Kidney tubule cell (primary cell): ENCODE measurements at places on chromosomes 2 and 18.

DNA sequence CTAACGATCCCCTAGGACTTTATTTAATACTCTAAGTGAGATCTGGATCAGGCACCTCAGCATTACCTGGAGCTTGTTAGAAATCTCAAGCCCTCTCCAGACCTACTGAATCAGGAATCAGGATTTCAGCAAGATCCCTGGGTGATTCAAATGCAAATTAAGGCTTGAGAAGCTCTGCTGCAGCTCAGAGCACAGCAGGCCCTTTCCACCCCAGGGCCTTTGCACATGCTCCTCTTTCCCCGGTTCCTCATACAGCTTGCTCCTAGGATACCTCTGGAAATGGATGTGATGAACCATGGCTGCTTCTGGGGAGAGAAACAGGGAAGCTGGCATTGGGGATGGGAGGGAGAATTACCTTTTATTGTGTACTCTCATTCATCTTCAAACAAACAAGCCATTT is 40.3 kb upstream of the MGAT4A start:
- DNase-seq = no peak

DNA sequence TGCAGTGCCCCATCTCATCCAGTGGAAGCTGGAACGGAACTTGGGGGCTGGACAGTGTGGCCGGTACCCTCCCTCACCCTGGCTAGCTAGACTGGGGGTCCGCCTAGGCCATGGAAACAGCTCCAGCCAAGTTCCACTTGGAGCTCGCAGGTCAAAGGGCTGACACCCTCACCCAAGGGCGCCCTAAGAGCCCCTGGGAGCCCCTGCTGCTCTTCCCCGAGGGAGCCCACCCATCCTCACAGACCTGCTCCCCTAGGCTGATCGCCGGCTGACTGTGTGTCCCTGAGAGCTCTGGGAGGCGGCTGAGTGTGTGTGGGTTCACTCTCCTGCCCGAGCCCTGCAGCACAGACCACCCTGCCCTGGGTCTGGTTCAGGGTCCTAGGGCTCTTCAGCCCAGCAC is 118.2 kb upstream of the OTOS start:
- DNase-seq = no peak

DNA sequence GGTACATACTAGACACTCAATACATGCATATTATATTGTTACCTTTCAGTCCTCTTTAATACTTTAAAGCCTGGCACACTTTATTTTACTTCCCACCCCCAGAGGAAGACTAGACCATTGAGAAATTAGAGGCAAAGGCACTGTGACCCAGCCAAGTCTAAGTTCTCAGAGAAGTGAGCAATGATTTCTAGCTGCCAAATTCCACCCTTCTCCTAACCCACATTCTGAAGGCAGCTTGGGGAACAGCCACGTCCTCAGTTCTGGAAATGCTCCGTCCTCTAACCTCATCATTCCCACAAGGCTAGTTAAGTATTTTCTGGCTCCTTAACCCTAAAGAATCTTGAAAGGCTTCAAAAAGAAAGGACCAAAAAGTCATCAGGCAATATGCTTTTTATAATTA is 86.6 kb downstream of the COL5A2 start:
- no peak for DNase-seq

DNA sequence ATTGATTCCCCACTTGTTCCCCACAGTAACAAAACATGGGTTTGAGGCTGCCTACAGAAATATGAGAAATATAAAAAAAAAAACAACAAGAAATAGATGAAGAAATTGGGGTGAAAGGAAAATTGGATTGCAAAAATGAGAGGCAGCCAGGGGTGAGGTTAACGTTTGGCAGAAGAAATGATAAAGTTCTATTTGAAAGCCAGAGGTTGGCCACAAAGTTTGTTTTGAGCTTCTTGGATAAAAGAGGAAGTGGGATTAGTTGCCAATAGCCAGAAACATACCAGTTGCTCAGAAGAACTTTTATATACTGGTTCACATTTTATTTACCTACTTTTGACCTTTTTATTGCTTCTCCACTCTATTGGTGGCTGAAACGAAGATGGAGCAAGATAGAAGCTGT is 67.5 kb downstream of the FASTKD2 start:
- DNase-seq = no peak

DNA sequence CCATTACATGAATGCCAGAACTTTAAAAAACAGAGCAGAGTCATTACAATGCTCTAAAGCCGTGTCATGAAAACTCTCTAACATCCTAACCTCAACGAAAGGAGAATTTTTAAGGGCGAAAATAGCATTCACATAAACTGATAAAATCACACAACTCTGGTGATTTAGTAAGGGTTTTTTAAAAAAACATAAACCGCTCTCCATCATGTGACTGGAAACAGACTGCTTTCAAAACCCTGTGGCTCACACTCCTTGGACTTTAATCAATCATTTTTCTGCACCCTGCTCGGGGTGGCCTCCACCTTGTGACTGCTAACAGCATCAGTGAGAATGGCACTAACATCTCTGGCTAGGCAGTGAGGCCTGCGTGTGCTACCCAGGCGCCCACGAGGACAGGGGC is 12.1 kb downstream of the DOCK10 start:
- no peak for DNase-seq

DNA sequence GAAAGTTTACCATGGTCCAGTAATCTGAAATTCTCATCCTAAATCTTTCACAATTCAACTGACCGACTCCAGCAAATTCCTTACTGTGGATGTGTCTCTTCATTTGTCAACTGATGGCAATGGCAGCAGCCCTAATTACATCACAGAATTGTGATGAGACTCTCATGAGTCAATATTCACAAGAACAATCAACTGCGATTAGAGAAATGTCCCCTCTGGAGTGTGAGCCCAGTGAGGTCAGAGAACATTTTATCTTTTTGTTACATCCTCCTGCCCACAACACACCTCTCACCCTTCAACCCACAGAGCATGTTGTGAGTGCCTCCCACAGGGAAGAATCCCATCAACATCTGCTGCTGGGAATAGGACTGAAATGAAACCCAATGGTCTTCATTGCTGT is 73.6 kb downstream of the CD226 start:
- peak; percentile 49 for DNase-seq

- peak; percentile 66 for DNase-seq
These were observed 14.6 kb downstream of the RAB31 start for GRCh38 chr18:9722691-9723090.

- DNase-seq = peak; percentile 49
These were observed 25.0 kb upstream of the RNF103 start for GRCh38 chr2:86648681-86649080.

DNA sequence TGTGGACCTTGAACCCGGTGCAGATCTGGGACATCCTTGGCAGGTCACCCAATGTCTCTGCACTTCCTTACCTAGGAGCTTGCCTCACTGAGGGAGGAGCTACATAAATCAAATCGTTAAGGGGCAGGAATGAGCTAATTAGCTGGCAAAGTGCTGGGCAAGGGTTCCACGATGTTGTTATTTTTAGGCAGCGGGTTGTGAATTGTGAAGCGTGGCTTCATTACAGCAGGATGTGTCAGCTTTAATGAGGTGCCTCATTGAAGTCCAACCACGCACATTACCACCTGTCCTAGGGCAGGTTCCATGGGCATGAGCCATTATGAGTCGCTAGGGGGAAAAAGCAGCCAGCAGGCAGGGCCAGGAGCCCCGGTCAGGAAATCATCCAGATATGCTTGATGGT is 127.0 kb upstream of the AGAP1 start:
- peak; percentile 83 for DNase-seq

- no peak for DNase-seq
These were observed 53.3 kb downstream of the CYBRD1 start for GRCh38 chr2:171575606-171576005.

GRCh38 chr2:8650256-8650655 is 31.6 kb upstream of the ID2 start:
- no peak for DNase-seq

- DNase-seq = peak; percentile 59
These were observed 758 bp downstream of the SCLY start for GRCh38 chr2:238061315-238062202.

GRCh38 chr18:64893349-64893748 is 744.5 kb upstream of the LINC00305 start:
- DNase-seq = no peak

- DNase-seq = no peak
These were observed 8.4 kb downstream of the GBX2 start for GRCh38 chr2:236159778-236160170.

DNA sequence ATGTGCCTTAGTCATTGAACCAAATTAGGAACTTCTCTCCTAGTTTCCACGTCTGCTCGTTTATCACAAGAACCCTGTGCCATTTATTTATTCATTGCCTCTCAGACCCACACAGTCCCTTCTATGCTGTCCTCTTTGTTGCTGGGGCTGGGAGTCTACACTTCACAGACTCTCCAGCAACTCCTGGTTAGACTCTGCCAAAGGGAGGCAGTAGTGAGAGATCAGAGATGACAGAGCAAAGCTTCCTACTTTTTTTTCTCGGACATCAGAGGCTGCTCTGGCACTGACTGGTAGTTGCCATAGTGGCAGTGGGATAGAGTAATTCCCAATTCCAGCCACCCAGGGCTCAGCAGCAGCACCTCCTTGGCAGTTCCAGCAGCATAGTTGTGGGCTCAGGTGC is 277.5 kb downstream of the BCL11A start:
- DNase-seq = no peak

DNA sequence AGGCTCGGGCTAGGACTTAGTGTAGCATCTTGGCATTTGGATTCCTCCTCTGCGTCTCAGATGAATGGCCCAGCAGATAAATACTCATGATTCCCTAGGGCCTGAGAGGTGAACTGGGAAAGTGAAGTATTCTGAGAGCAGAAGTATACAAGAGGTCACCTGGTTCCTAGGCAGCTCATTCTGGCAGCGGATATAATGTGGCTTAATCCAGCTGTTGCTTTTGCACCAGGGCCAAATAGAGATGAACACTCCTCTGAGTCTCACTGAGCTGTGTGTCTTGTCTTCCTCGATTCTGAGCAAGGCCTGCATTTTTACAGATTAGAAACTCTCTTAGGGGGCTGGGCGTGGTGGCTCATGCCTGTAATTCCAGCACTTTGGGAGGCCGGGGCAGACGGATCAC is 196.1 kb downstream of the SLC4A3 start:
- DNase-seq = no peak

DNA sequence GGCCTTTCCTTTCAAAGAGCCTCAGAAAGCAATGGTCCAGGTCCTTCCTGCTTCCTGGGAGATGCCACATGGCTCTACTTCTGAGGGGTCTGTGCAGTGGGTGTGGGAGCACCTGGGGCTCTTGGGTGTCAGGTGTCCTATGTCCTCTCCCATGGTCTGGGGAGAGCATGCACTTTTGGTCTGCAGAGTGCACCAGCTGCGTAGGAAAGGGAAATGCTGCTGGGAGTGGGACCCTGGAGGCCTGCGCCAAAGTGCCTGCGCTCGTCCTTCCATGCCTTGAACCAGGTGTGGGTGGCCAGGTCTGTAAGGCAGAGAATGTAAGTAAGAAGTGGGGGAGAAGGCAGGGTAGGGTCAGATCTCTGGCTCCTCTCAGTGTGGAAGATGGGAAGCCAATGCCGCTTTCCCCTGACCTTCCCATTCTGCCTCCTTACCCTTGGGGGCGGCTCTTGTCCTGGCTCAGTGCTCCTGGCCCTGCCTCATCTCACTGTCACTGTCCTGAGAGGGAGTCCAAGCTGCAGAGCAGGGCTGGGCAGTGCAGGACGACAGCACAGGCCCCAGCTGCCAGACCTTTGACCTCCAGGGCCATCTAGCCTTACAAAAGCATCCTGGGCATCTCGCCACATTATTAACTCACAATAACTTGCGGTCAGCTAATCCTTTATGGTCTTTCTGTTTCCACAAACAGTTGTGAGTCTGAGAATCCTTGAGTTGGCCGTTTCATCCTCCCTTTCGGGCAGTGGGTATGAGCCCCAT is 6.6 kb upstream of the PROM2 start:
- no peak for DNase-seq
